ENCODE measurements at places on chromosomes 1 and 21.

DNA sequence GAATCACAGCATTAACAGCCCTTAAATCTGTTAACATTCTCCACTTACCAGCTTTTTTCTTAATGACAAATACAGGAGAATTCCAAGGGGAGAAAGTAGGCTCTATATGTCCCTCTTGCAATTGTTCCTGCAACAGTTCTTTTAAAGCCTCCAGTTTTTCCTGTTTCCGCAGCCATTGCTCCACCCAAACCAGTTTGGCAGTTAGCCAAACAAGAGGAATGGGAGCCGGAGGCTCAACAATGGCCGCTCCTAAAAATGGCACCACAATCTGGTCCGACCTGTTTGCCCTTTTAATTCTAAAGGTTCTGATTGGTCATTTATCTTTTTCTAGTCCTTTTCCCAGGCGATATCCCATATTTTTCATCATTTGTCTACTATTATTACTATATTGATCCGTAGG lies 14.0 kb upstream of the L1TD1 start:
- DNase-seq = no peak

DNA sequence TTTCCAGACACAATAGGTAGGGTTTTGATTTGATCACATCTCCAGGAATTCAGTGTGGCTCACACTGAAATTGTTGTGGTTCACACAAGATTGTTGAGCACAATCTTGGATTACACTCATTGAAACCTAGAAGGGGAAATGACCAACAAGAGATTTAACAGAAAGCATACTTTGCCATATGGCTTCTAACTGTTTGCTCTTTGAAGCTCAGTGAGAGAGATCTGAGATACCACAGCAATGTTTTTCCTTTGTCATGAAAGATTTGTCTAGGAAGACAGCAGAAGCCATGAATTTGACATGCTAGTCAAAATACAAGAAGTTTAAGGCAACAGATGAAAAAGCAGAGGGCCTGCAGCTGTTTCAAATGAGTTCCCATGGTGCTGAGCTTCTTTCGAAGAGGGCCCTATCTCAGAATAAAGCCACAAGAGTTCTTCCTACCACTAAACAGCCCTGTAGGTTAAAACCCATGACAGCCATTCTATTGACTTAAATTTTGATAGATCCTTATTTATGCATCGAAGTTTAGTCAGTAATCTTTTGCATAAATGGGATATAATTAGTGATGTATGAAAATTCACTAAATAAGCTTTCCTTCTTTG lies 650.4 kb downstream of the LTN1 start:
- no peak for DNase-seq

DNA sequence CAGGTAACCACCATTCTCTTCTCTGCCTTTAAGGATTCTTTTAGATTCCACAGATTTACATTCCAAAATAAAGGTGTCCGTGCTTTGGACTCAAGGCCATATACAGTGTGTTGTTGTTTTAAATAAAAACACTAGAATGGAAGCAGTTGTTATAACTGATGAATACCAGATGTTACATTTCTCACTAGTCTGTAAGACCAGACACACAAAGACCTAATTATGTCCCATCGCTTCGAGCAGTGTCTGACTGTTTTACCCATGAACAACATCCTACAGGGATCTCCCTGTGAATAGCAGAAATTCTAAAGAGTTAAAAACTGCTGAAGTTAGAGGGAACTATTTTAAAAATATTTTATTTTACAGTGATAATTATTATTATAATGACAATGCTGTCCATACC lies 574.7 kb upstream of the ZP4 start:
- DNase-seq = no peak

DNA sequence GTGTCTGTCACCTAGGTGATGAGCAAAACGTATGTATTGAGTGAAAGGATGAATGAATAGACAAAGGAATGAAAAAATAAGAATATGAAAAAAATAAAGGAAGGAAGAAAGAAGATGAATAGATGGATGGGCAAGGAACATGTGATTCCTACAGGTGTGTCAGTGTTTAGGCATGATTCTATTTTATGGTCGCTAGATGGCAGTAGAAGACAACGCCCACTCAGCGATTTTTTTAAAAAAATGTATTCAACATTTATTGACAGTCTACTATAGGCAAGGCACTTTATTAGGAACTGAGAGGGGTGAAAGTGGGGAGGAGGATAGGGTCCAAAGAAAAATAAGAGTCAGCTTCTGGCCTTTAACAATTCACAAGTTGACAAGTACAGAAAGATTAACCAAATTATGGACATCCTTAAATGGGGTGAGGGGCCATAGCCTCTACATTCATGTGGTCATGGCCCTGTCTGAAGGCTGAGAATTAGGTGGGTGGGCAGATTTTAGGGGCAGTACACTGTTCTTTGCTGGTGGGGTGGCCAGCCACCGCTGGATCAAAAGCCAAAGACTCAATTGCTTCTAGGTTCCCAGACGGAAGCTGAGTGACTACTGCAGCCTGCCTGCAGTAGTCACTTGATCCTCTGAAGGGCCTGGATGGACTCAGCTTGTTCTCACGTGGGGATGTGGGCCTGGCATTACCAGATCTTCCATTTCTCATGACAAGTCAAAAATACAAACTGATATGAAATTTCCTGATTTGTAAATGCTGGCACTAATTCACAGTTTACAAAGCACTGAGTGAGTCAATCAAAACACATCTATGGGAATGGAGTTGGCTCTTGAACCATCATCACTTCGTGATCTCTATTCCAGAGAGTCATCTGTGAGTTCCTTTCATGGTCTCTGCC lies 83.9 kb downstream of the FASLG start:
- no peak for DNase-seq

GRCh38 chr1:156958247-156958714 lies 37.8 kb downstream of the LRRC71 start:
- no peak for DNase-seq

- DNase-seq = no peak
Observed at GRCh38 chr1:7264101-7264500, 478.8 kb downstream of the CAMTA1 start.

GRCh38 chr21:38145104-38145503 lies 111.7 kb upstream of the KCNJ15 start:
- no peak for DNase-seq

- DNase-seq = no peak
Observed at GRCh38 chr1:38628241-38628640, 231.3 kb downstream of the RRAGC start.

DNA sequence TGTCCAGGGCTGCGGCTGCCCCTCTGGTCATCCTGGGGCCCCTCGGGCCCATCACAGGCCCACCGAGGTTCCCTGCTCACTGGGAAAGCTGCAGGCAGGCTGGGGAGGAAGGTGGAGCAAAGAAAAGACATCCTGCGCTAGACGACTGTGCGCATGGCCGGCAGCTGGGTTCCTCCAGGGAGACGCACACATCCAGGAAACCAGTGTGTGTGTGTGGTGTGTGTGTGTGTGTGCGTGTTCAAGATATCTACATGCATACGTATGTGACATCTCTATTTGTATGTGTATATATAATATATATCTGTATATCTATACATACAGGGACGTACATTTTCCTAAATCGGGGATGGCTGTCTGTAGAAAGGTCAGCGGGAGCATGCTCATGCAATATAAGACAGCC lies 63.7 kb downstream of the ACOT7 start:
- no peak for DNase-seq

DNA sequence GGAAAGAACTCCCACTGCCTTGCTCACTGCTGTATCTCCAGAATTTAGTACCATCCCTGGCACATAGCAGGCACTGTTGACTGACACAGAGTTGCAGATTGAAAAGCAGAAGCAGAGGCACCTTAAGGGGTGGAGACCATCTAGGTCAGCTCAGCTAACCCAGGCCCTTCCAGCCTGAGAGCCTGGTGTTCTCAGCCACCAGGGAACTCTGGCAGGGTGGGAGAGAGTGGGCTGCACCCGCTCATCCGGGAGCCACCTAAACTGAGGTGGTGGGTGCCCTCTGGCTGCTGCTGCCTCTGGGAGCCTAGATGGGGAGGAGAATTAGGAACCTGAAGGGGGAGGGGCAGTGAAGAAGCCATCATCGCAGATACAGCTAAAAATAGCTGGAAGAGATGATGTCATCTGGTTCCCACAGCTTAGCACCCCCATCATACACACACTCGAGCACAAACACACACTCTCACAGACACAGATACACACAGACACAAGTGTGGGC lies 1.5 kb upstream of the TSPAN1 start:
- DNase-seq = peak; percentile 44

DNA sequence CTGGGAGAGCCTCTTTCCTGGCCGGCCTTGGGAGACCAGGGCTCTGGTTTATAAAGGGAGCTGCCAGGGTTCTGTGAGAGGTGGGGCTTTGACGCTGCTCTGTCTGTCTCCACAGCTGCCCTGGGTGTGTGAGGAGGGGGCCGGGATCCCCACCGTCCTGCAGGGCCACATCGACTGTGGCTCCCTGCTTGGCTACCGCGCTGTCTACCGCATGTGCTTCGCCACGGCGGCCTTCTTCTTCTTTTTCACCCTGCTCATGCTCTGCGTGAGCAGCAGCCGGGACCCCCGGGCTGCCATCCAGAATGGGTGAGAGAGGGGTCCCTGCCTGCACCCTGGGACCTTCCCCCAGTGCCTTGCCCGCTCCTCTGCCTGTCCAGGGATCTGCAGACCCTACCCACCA lies 11.6 kb downstream of the SERINC2 start:
- no peak for DNase-seq

GRCh38 chr1:227318016-227318852 lies at the start of gene CDC42BPA:
CDC42BPA (minus strand) TSS chr1:227318492; CDS start chr1:227317182, 1,310 bp downstream.
- DNase-seq = peak; percentile 80

- no peak for DNase-seq
Observed at GRCh38 chr1:89802051-89802450, 18.8 kb upstream of the LRRC8D start.

DNA sequence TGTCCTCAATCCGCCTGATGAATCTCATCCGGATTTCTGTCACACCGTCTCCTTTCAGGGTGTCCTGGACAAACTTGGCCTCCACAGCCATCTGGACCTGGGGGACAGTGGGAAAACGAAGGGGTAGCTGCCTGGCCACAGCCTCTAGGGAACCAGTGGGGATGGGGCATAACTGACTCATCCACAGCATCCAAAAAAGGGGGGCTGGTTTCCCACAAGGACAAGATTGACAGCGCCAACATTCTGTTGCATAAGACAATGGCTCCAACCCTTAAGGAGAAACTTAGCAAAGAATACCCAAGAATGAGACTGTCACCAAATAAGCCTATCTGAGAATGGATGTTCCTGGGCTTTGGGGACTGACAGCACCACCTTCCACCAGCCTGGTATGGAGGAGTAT lies 12.1 kb downstream of the TRAPPC3 start:
- DNase-seq = no peak

- no peak for DNase-seq
Observed at GRCh38 chr1:31621847-31622730, 4.6 kb downstream of the HCRTR1 start.

DNA sequence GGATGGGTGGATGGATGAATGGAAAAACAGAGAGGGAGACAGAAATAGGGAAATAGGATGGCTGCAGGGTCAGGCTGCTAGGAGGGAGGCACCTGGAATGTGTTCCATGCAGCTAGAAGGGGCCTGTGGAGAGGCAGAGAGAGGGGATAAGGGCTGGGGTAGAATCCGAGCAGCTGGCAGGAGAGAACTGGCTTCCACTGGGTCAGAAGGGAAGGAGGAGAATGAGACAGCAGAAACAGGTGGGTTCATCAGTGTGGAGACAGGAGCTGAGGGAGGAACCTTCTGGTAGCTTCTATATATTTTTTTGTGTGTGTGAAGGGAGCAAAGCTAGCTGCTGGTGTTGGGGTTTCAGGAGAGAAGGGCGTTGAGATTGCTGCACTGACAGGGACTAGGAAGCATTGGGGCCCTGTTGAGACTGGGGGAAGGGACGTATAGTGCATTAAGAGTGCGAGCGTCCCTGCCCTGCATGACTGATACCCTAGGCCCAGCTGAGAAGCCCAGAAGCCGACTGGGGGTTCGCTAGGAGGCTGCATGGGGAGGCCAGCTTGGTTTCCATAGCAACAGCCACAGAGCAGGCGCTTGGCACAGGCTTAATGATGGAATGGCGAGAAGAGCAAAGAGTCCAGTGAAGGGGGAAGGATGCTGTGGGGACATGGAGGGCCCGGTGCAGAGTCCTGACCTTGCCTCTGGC lies 14.8 kb upstream of the KIF21B start:
- no peak for DNase-seq

DNA sequence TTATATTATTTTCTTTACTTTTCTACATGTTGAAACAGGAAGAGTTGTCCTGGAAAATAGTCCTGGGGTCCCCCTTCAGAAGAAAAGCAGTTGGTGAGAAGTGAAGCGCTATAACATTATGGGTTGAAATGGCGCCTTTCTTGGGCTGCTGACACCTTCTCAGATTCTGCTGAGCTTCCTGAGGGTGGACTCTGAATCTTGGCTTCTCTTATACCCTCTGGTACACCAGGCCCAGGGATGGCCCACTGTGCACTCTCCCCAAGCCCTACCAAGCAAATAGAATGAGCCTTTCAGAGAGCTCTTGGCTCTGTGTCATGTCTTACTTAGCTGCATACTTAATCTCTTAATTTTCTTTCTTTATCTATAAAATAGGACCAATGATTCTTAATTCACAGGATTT lies 42.3 kb downstream of the CD247 start:
- DNase-seq = no peak

- no peak for DNase-seq
Observed at GRCh38 chr1:70003211-70003908, 202.0 kb downstream of the LRRC40 start.

GRCh38 chr21:29219165-29219770 lies 79.5 kb upstream of the BACH1 start:
- DNase-seq = no peak

DNA sequence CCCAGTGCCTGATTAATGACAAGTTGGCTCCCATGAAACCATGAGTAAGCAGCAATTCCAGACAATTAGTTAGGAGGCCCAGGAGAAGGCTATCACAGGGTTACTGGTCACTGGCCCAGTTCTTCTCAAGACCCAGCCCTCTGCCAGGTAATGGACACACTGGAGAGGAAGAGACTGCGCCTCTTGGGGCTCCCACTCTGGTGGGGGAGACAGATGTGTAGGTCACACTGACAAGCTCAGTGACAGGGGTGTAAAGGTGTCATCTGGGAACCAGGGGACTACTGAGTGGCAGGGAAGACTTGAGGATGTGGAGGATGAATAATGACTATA lies 4.9 kb downstream of the HPCA start:
- DNase-seq = no peak

GRCh38 chr21:32515874-32516273 lies 69.4 kb downstream of the TCP10L start:
- DNase-seq = no peak

GRCh38 chr1:214491468-214492146 lies 59.8 kb downstream of the PTPN14 start:
- DNase-seq = no peak

GRCh38 chr1:23557471-23558124 lies 1.7 kb downstream of the ID3 start:
- no peak for DNase-seq

GRCh38 chr21:15077529-15078145 lies 12.8 kb upstream of the NRIP1 start:
- DNase-seq = no peak

DNA sequence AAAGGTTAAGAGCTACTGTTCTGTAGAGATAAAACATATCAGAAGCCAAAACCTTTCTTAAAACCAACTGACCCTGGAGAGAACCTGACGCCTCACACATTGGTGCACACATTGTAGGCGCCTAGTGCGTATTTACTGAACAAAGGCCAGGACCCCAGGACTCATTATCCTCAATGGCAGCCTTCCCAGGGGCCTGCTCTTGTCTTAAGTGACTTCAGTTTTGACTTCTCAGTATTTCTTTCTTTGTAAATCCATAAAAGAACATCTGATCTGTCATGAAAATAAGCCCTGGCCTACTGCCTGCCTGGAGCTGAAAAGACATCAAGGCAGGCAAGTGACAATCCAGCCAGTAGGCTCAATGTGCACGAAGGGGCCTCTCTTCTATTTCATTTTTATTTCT lies 27.6 kb downstream of the ABCA4 start:
- no peak for DNase-seq
